ENCODE measurements at places on chromosomes 6 and 20.

GRCh38 chr6:33273924-33274902, 2.3 kb downstream of the RPS18 start:
- no peak for DNase-seq

GRCh38 chr6:29509239-29509638, 21.5 kb upstream of the MAS1L start:
- DNase-seq, result no peak

DNA sequence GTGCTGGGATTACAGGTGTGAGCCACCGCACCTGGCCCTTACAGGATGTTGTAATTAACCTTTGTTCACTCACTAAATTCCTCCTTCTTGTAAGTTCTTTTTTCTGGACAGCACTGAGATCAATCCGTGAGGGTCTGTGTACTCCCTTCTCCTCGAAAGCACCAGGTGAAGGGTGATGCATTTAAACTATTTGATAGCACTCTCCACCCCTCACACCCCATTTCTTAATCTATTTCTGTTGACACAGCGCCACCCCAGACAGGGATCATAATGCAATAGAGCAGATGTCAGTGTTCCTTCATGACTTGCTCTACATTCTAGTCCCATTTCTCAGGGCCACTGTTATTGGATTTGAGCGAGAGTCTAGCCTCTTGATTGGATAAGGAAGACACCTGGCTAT, 46.3 kb downstream of the PPP1R14C start:
- DNase-seq, result no peak

GRCh38 chr20:10531848-10532247, 96.7 kb downstream of the SLX4IP start:
- DNase-seq, result no peak

DNA sequence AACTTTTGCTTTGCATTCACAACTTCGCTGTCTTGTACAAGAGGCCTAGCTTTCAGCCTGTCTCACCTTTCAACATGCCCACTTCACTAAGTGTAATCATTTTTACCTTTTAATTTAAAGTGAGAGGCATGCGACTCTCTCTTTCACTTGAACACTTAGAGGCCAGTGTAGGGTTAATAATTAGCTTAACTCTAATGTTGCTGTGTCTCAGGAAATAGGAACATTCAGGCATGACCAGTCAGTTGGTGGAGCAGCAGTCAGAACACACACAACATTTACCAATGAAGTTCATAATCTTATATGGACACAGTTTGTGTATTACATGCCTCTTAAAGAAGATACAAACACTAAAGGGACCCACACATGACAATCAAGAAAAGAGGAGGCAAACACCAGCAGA, 47.6 kb downstream of the HTR1B start:
- DNase-seq, result no peak

- no peak for DNase-seq
These were observed 480.2 kb upstream of the SPTLC3 start for GRCh38 chr20:12528591-12529041.

- DNase-seq, result no peak
These were observed 23.8 kb downstream of the CYB5R4 start for GRCh38 chr6:83883240-83883639.

- DNase-seq, result no peak
These were observed 229.3 kb downstream of the GRM1 start for GRCh38 chr6:146258206-146258605.

DNA sequence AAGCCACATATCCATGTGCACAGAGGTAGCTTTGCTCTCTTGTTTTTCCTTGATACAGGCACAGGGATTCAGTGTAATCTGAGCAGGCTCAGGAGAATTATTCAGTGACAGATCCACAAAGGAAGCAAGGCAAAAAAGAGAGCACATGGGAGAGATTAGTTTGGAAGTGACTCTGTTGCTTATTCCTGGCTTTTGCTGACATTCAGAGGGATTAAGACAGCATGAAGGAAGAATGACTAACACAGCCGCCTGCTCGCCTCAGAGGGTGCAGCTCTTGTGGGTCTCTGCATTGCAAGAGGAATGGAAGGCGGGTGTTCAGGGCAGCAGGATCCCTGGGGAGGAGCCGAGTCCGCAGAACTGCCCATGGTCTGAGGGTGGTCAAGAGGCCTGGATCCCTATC, 203.4 kb upstream of the KCNQ5 start:
- DNase-seq, result no peak

GRCh38 chr20:60403105-60403741, 445.0 kb downstream of the CDH26 start:
- DNase-seq, result no peak

DNA sequence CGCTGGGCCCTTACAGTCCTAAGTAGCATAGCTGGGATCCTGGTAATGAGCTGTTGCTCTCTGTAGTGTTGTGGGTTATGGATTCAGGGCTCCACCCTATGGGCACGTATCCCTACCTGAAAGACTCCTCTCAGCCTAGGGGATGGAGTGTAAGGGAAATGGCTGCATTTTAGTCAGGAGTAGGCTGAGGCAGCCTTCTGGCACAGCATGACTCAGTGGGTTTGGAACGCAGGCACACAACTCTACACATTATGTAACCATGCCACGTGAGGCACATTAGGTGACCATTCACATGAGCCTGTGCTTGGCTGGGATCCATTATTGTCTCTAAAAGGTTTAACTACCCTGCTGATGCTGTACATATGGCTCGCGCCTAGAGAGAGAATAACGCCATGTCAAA, 27.8 kb downstream of the HDDC2 start:
- no peak for DNase-seq

GRCh38 chr6:169087443-169088041, 166.1 kb downstream of the THBS2 start:
- no peak for DNase-seq
